Esophagus mucosa (tissue), 1 donor: ENCODE measurements at places on chromosomes 3 and 15. TPM values are rescaled to one million over a fixed set of nuclear protein-coding genes. Genes with fewer than 3 reads are reported as not detected.

DNA sequence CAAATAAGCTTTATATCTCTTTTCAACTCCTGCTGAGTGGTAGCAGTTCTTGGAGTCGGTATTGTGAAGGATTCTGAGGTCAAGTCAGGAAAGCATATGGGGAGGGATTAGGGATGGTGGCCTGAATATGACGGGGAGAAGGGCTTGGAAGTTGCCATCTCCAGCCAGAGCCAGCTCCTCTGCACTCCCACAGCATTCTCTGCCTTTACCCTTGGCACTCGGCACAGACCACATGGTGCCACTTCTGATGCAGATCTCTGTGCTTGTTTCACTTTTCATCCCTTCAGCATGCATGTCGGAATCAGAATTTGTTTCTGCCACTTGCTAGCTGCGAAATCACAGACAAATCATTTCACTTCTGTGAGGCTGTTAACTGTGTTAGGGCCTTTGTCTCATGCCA is 52.5 kb downstream of the RAB11A start:
- no peak for ATAC-seq

- ATAC-seq, result no peak
Observed at GRCh38 chr3:117665296-117665695, 955.7 kb downstream of the TUSC7 start.

DNA sequence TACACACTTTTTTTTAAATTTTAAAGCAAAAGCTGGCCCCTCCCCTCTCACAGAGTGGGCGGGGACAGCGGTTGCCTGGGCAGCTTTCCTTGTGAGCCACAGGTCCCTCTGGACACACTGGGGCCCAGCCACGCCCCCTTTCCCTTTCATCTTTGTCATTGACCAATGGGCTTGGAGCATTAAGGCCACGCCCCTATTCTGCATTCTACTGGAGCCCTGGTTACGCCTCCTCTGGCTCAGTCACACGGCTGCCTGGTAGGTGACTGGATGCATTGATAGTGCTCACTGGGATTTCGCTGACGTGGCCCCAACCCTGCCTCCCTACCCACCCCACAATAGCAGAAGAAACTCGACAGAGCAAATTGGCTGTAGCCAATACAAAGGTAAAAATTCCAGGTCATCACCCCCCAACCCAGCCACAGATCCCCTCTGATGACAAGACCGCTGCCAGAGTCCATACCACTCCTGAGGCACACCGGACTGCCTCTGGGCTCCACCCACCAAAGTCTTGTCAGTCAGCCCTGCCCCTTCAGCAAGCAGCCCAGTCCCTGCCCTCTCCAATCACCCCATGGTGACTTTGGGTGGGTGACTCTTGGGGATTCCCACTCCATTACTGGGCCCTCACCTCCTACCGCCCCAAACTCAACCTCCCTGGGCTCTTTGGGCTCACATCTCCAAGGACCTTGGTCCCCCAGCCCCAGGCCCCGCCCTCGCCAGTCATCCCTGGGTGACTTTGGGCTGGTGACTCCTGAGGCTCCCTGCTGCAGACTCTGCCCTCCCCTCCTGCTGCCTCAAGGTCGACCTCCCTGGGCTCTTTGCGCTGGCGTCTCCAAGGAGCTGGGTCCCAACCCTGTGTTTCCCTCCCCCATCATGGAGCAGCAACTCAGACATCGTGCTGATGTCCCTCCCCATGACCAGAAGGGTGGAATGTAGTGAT is 112.2 kb upstream of the FAN1 start:
- ATAC-seq, result no peak

DNA sequence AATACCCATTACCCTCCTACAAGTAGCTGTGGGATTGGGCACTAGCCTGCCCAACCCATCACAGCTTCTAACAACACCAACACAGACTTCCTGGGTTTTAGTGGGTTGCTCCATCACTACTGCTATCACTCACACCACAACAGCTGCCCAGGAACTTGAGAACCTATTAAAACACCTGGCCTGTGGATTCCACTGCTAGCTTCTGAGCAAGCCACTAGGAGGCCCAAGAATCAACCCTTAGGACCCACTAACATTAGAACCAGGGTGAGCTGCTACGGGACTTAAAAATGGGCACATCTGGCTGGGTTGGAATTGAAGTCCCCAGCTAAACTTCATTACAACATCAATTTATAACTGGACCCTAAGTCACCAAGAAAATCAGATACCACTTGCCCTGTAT is 113.2 kb upstream of the TP63 start:
- no peak for ATAC-seq

- ATAC-seq, result no peak
Observed at GRCh38 chr3:96803870-96804269, 10.5 kb upstream of the EPHA6 start.

Gene GNAT1
- total RNA-seq, result 0.08 TPM

GRCh38 chr15:71800835-71801745 is 9.3 kb upstream of the NR2E3 start:
- ATAC-seq, result peak; percentile 91

- no peak for ATAC-seq
Observed at GRCh38 chr15:66065325-66065724, 188.2 kb downstream of the MEGF11 start.

DNA sequence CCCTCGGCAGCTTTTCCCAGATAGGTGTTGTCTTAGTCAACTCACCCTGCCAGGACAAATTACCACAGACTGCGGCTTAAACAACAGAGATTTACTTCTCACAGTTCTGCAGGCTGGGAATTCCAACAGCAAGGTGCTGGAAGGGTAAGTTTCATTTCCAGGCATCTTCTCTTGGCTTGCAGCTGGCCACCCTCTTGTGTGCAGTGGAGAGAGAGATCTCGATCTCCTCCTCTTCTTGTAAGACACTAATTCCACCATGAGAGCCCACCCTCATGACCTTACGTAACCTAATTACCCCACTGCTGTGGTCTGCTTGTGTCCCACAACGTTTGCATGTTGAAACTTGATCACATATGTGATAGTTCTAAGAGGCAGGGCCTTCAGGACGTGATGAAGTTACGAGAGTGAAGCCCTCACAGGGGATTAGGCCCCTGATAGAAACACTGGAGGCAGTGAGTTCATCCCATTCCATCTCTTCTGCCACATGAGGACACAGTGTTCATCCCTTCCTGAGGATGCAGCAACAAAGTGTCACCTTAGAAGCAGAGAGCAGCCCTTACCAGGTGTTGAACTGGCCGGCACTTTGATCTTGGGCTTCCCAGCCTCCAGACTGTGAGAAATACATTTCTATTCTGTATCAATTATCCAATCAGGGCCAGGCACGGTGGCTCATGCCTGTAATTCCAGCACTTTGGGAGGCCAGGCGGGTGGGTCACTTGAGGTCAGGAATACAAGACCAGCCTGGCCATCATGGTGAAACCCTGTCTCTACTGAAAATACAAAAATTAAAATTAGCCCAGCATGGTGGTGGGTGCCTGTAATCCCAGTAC is 247.7 kb downstream of the PLCL2 start:
- no peak for ATAC-seq

GRCh38 chr15:97691078-97691477 is 269.4 kb upstream of the ARRDC4 start:
- no peak for ATAC-seq

DNA sequence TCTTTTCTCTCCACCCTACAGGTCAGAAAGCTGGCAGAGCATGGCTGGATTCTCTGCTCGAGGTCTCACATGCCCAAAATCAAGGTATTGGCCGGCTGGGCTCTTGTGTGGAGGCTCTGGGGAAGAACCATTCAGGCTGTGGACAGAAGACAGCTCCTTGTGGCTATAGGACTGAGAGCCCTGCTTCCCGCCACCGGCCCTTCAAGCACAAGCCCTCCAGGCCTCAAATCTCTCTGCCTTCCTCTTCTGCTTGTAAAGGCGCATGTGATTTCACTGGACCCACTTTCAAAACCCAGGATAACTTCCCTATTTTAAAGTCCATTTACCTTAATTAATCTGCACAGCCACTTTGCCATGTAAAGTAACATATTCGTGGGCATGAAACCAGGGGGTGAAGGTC is 36.2 kb upstream of the MGLL start:
- ATAC-seq, result no peak

DNA sequence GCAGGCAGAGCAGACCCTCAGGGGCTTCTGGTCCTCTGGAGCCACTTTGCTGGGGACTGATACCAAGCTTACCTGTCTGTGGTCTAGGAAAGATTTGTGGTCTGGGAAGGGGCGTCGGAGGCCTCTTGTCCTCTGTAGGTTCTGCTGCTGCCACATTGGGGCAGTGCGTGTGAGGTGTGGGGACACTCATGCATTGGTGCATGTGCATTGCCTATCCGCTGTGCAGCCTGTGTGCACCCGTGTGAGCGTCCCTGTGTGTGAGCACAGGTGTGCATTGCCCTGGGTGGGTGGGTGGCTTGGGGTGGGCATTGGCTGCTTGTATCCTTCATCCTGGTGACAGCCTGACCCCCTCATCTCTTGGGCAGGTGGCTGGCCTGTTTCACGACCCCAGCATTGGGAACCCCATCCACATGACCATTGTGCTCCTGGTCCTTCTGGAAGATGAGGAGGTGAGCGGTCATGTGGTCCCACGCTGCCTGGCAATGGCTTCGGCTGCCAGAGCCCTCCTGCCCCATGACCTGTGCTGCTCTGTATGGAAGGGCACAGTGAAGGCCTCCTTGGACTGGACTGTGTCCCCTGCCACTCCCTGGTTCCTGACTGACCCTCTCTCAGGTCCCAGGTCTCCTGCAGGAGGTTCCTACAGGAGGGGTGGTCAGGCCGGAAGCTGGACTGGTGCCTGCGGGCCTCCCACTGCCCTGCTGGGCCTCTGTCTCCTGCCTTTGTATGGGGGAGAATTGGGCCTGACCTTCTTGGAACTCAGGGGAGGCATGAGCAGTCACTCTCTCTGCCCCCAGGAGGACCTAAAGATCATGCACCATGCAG is 41.5 kb downstream of the SAXO2 start:
- ATAC-seq, result no peak

Gene CD200
- 1.1 TPM for total RNA-seq

DNA sequence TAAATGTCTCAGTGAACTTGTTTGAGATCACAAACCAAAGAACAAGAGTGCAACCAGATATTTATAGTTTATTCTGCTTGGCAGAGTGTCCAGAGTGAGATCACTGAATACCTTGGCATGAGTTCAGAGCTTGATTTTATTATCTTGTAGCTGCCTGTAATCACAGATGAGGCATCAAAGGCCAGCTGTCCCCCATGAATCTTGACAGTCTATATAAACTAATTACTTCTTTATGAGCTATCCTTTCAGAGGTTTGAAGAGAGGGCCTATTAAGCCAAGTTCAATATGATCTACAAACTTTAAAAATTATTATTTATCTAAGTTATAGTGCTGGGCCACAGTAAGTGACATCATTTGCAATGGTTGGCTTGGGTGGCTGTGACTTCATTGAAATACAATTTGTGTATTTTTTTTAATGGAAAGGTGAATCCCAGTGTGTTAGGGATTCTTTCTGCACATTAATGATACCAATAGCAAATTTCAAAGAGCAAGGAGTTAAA is 251.5 kb downstream of the CLSTN2 start:
- ATAC-seq, result no peak

GRCh38 chr3:156725682-156726081 is 51.3 kb downstream of the TIPARP start:
- peak; percentile 96 for ATAC-seq

DNA sequence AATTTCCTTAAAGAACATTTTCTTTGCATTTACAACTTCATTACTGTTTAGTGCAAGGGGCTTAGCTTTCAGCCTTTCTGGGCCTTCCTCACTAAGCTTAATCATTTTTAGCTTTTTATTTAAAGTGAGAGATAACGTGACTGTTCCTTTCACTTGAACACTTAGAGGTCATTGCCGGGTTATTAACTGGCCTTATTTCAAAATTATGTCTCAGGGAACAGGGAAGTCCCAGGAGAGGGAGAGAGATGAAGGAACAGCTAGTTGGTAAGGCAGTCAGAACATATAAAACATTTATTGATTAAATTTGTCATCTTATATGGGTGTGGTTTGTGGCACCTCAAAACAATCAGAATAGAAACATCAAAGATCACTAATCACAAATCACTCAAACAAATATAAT is 268.7 kb downstream of the TIGIT start:
- ATAC-seq, result no peak

- ATAC-seq, result no peak
Observed at GRCh38 chr3:9727041-9727595, 4.4 kb upstream of the BRPF1 start.

Gene DGKG
- 0.40 TPM for total RNA-seq

- ATAC-seq, result no peak
Observed at GRCh38 chr3:55648591-55649318, 161.6 kb upstream of the WNT5A start.

Gene GOLGA6D
- not detected for total RNA-seq

DNA sequence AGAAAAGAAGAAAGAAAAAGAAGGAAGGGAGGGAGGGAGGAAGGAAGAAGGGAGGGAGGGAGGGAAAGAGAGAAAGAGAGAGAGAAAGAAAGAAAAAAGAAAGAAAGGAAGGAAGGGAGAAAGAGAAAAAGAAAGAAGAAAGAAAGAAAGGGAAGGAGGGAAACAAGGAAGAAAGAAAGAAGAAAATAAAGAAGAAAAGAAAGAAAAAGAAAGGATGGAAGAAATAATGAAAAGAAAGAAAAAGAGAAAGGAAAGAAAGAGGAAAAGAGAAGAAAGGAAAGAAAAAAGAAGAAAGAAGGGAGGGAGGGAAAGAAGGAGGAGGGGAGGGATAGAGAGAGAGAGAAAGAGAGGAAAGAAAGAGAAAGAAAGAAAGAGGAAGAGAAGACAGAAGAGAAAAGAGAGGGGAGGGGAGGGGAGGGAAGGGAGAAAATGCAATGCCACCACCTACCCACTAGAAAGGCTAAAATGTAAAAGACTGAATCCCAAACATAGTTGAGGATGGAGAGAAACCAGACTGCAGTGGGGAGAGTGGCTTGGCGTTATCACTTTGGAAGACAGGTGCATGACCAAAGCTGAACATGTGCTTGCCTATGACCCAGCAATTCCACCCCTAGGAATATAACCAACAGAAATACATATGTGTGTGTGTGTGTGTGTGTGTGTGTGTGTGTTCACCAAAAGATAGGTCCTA is 66.9 kb upstream of the KLF13 start:
- no peak for ATAC-seq

Gene MORC1
- total RNA-seq, result not detected

DNA sequence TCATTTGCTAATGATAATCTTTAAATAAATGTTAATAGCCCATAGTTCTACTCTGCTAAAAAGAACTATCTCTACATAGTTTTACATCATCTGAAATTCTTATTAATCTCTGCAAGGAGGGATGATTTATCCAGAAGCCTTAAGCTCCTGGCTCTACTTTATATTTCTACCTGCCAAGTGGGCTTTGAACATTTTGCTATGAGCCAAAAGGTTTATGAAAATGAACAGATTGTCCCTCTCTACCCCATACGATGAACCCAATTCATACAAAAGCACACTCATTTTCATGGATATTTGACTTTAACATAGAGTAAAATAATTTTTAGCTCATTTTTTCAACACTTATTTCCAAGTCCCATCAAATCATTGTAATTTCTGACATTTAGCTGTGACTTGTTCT is 611.0 kb downstream of the NSUN3 start:
- ATAC-seq, result no peak

DNA sequence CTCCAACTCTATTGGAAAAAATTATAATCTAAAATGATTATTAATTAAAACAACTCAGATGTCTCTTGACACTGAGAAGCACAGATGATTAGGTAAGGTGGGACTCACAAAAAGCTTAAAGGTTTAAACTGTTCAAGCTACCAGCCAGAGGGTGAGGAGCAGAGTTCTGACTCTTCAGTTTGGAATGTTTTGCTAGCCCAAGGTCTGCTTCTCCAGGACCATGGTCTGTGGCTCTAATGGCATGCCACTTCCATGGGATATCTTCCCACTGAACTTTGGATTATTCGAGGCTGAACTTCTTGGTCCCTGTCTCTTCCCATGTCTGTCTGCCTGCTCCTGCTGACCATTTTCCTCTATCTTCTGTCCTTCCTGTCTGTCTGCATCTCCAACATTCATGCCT is 49.2 kb downstream of the CACNA2D3 start:
- ATAC-seq, result no peak
